A549 treated with DMSO at 1 μM for 4 hours (cell line): ENCODE measurements at places on chromosomes 1 and 21. TPM values are rescaled to one million over a fixed set of nuclear protein-coding genes. Genes with fewer than 3 reads are reported as not detected.

Gene TEX38
- total RNA-seq: 0.16 TPM in 1 of 5 replicates, not detected in the others

Gene GBP2
- 0.61 to 1.1 TPM (median 1.0 TPM) in 5 replicates for total RNA-seq

Gene CELA2A
- total RNA-seq: not detected in 5 replicates

Gene TNNI3K
- not detected in 5 replicates for total RNA-seq

Gene MTARC2
- 9.9 to 12.3 TPM (median 11.5 TPM) in 5 replicates for total RNA-seq

Gene BARHL2
- total RNA-seq: not detected in 5 replicates

Gene BMP8A
- 0.23 TPM in 1 of 5 replicates, not detected in the others for total RNA-seq

Gene CD48
- total RNA-seq: not detected in 5 replicates

Gene MROH9
- total RNA-seq: not detected in 5 replicates

Gene MIB2
- 8.8 to 24.1 TPM (median 17.7 TPM) in 5 replicates for total RNA-seq

Gene TMEM125
- total RNA-seq: not detected in 5 replicates

Gene ANGPTL3
- total RNA-seq: not detected in 5 replicates

Gene BRDT
- not detected in 5 replicates for total RNA-seq

Gene INAVA
- total RNA-seq: 40.0 to 45.9 TPM (median 41.7 TPM) in 5 replicates

Gene RBP7
- 4.9 to 6.4 TPM (median 5.6 TPM) in 5 replicates for total RNA-seq

Gene OR14K1
- total RNA-seq: not detected in 5 replicates

Gene OSCP1
- 5.4 to 6.5 TPM (median 5.8 TPM) in 5 replicates for total RNA-seq

Gene KCNN3
- total RNA-seq: 0.06 to 0.25 TPM (median 0.11 TPM) in 5 replicates

Gene USP33
- total RNA-seq: 14.8 to 24.3 TPM (median 21.5 TPM) in 5 replicates

Gene NBPF19
- 3.8 to 5.3 TPM (median 4.2 TPM) in 5 replicates for total RNA-seq

Gene ADORA1
- total RNA-seq: 0.62 to 1.5 TPM (median 1.3 TPM) in 5 replicates

Gene UMODL1
- not detected in 5 replicates for total RNA-seq

Gene DRAXIN
- 0.09 to 0.23 TPM (median 0.17 TPM) in 5 replicates for total RNA-seq

Gene CFHR4
- not detected in 5 replicates for total RNA-seq

Gene PRMT6
- total RNA-seq: not detected in 5 replicates

Gene CDC14A
- 2.3 to 3.4 TPM (median 3.0 TPM) in 5 replicates for total RNA-seq

Gene KPNA6
- total RNA-seq: 17.7 to 20.0 TPM (median 18.3 TPM) in 5 replicates

Gene HEYL
- total RNA-seq: 2.9 to 3.5 TPM (median 3.1 TPM) in 5 replicates

Gene KLHL17
- total RNA-seq: 7.7 to 18.6 TPM (median 16.8 TPM) in 5 replicates

Gene PLA2G2F
- not detected in 5 replicates for total RNA-seq

Gene SV2A
- total RNA-seq: 0.09 to 0.17 TPM (median 0.10 TPM) in 4 of 5 replicates, not detected in the other

Gene PLOD1
- 74.1 to 86.9 TPM (median 77.6 TPM) in 5 replicates for total RNA-seq

Gene FAM72A
- total RNA-seq: 9.0 to 13.7 TPM (median 12.6 TPM) in 5 replicates

Gene C1orf216
- 12.4 to 15.2 TPM (median 13.3 TPM) in 5 replicates for total RNA-seq

Gene STYXL2
- total RNA-seq: not detected in 5 replicates

Gene EMC1
- total RNA-seq: 27.4 to 41.0 TPM (median 36.2 TPM) in 5 replicates

Gene MACO1
- total RNA-seq: 8.6 to 11.1 TPM (median 10.3 TPM) in 5 replicates

Gene HPCAL4
- 0.26 to 0.42 TPM (median 0.33 TPM) in 5 replicates for total RNA-seq

Gene HIVEP3
- 2.6 to 3.4 TPM (median 2.9 TPM) in 5 replicates for total RNA-seq

Gene GJA8
- not detected in 5 replicates for total RNA-seq

Gene TRPM2
- 5.9 to 12.8 TPM (median 9.0 TPM) in 5 replicates for total RNA-seq

Gene FAM163A
- 0.02 TPM in 1 of 5 replicates, not detected in the others for total RNA-seq

Gene SLC44A3
- total RNA-seq: 1.6 to 2.1 TPM (median 1.9 TPM) in 5 replicates

Gene SOX13
- 17.2 to 21.3 TPM (median 19.4 TPM) in 5 replicates for total RNA-seq

Gene CAMK2N1
- total RNA-seq: 33.9 to 47.9 TPM (median 40.8 TPM) in 5 replicates

Gene PTGS2
- 10.0 to 16.4 TPM (median 13.3 TPM) in 5 replicates for total RNA-seq

Gene TMPRSS2
- total RNA-seq: 0.04 TPM in 1 of 5 replicates, not detected in the others

Gene GNAT2
- 0.13 to 0.20 TPM (median 0.18 TPM) in 3 of 5 replicates, not detected in the others for total RNA-seq

Gene GBP3
- 1.2 to 2.1 TPM (median 1.6 TPM) in 5 replicates for total RNA-seq

Gene TMEM240
- total RNA-seq: 0.44 to 0.77 TPM (median 0.56 TPM) in 5 replicates

Gene TMEM269
- 0.07 to 0.15 TPM (median 0.09 TPM) in 5 replicates for total RNA-seq

Gene SPATA45
- 0.39 TPM in 1 of 5 replicates, not detected in the others for total RNA-seq

Gene REN
- total RNA-seq: not detected in 5 replicates
